ENCODE measurements at places on chromosomes 4 and X. TPM values are rescaled to one million over a fixed set of nuclear protein-coding genes. Genes with fewer than 3 reads are reported as not detected.

Gene OPHN1
- total RNA-seq: 4.5 TPM

Gene BST1
- total RNA-seq: 32.6 TPM

Gene RBBP7
- 64.6 TPM for total RNA-seq

Gene XPNPEP2
- 1.9 TPM for total RNA-seq

Gene PAGE2
- not detected for total RNA-seq

Gene SYP
- total RNA-seq: 0.54 TPM

Gene PHOX2B
- total RNA-seq: not detected

Gene EVC2
- total RNA-seq: 8.0 TPM

Gene NDP
- total RNA-seq: 0.13 TPM

Gene GUCY1B1
- 2.1 TPM for total RNA-seq

Gene TEX13B
- not detected for total RNA-seq

Gene SPP1
- 3.1 TPM for total RNA-seq

Gene SASH3
- not detected for total RNA-seq

Gene DMP1
- not detected for total RNA-seq

Gene PNMA6A
- total RNA-seq: 0.22 TPM

Gene SH3D19
- total RNA-seq: 48.2 TPM

Gene DNAAF6
- not detected for total RNA-seq

Gene CT45A6
- not detected for total RNA-seq

Gene RNF128
- total RNA-seq: 0.54 TPM

Gene REST
- total RNA-seq: 32.9 TPM

Gene FGFRL1
- total RNA-seq: 64.9 TPM

Gene MMAA
- total RNA-seq: 7.6 TPM

Gene PARM1
- not detected for total RNA-seq

Gene PRICKLE3
- 10.8 TPM for total RNA-seq

Gene FGG
- total RNA-seq: not detected

Gene LUZP4
- not detected for total RNA-seq

Gene VSIG4
- not detected for total RNA-seq

Gene BEX4
- 0.54 TPM for total RNA-seq

Gene CHRDL1
- not detected for total RNA-seq

Gene CT45A10
- total RNA-seq: not detected

Gene GLUD2
- 1.6 TPM for total RNA-seq

Gene ZDHHC15
- total RNA-seq: not detected

Gene NHS
- 5.6 TPM for total RNA-seq

Gene LAS1L
- total RNA-seq: 15.9 TPM

Measured in GM23248 (cell line).